ENCODE measurements at places on chromosomes 7 and 10.

- no peak for DNase-seq
Observed at GRCh38 chr7:70775570-70776156, 356.3 kb upstream of the GALNT17 start.

DNA sequence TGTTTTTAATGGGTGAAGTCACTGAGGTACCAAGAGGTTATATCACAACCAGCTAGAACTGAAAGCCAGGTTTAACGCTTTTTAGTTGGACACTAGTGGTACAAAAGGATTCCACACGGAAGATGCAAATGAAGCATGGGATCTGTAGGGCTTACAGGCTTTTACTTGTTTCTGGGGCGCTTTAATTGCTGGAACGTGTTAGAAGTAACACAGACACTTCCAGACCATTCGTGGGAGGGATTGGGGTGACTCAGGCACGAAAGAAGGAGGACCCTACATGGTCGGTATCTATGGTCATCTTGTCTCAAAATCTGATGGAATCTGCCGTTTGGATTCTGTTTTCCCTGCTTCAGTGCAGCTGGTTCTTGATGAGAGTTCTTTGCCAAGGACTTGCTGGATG lies 1.0 kb downstream of the YKT6 start:
- no peak for DNase-seq

DNA sequence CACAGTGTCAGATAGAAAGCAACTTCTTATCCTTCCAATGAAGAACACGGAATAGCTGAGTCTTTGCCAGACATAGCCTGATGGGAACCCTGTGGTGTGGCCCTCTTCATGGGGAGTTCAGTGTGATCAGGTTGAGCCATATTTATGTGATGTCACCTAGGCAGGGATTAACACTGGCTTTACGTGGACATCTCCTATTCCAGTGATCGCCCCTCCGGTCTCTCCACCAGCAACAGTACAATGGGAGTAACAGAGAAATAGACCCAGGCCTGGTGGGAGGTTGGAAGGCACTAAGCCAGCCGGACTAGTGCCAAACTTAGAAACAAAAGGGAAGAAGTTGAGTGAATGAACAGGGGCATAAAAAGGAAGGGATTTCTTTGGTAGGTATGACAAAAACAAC lies 358.1 kb downstream of the PRPF18 start:
- no peak for DNase-seq

DNA sequence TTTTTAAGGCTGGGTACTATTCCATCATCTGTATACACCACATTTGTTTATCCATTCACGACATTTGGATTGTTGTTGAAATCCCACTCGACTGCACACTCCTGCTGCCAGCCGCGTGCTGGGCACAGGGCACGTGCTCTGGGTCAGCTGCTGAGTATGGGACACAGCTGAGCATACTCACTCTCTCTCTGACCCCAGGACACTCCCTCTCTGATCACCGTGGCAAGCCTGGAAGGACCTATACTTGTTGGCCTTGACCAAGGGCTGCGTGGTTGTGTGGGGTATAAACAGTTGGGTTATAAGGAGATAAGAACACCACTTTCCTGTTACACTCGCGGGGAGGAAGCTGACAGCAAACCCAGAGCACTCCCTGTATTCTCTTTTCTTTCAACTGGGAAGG lies 153.0 kb upstream of the RHEB start:
- DNase-seq = no peak

GRCh38 chr7:51006483-51007235 lies 224.0 kb upstream of the GRB10 start:
- DNase-seq = no peak

- DNase-seq = no peak
Observed at GRCh38 chr10:66538908-66539307, 386.9 kb upstream of the LRRTM3 start.

DNA sequence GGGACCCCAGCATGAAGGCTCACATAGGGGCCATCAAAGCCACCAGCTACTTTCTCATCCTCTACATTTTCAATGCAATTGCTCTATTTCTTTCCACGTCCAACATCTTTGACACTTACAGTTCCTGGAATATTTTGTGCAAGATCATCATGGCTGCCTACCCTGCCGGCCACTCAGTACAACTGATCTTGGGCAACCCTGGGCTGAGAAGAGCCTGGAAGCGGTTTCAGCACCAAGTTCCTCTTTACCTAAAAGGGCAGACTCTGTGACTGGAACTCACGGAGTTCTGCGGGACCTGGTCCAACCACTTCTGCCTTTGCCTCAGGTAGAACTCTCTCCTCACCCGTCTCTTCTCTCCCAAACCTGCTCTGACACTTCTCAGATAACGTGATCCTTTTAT lies 945 bp downstream of the TAS2R40 start:
- DNase-seq = no peak

DNA sequence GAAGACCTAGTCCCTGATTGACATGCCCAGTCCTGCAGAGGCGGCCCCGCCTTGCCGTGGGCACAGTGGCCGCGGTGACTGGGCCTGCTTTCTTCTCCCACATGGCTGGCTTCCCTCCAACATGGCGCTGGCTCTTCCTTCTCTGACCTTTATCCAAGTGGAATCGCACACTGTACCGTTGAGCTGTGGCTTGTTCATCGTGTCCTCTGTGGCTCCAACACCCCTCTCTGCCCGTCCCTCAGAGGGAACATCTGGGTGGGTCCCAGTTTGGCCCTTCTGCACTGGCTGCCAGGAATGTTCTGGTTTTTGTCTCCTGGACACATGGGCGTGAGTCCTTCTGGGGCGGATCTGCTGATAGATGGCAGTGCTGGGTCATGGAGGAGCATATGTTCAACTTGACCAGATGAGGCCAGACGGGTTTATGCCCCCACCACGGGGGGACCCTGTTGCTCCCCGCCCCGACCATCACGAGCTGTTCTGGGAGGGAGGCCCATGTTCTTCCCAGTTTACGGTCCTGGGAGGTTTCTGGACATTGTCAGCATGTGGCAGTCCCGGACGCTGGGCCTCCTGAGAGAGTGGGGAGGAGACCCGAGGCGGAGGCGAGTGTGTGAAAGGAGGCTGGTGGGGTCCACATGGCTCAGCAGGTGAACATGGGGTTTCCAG lies 63.5 kb downstream of the LHPP start:
- no peak for DNase-seq

- no peak for DNase-seq
Observed at GRCh38 chr10:23174074-23174976, 17.8 kb upstream of the PTF1A start.

- no peak for DNase-seq
Observed at GRCh38 chr7:107130487-107131220, 38.1 kb upstream of the HBP1 start.

DNA sequence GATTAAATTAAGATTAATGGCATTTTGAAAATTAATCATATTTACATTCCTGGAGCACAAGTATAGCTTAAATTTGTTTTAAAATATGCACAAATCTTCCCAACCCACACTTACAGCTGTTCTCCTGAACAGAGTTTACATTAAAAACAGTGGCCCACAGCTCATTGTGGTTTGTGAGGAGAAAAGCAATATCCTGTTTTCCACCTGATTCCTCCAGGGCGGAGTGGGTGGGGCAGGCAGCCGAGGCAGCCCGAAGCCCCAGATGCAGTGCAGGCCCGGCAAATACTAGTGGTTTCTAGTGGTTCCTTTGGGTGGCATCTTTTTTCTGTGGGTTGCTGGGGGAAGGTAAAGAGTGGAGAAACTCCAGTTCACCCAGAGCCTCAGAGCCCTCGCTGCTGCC lies 280.8 kb downstream of the ARHGAP12 start:
- DNase-seq = no peak

GRCh38 chr10:24680647-24681524 lies 42.8 kb downstream of the ARHGAP21 start:
- DNase-seq = no peak

- no peak for DNase-seq
Observed at GRCh38 chr7:46207931-46208634, 287.0 kb upstream of the IGFBP3 start.

GRCh38 chr10:81920213-81920829 lies 45.3 kb downstream of the NRG3 start:
- no peak for DNase-seq

All from hippocampal formation (tissue), 2 donors.